Esophagus squamous epithelium (tissue), 5 donors: ENCODE measurements at places on chromosomes 3 and 15. TPM values are rescaled to one million over a fixed set of nuclear protein-coding genes. Genes with fewer than 3 reads are reported as not detected.

Gene CASR
- 0.19 TPM for total RNA-seq

Gene TEX55
- not detected for total RNA-seq

Gene OCA2
- 5.5 TPM for total RNA-seq

Gene CELSR3
- 0.34 TPM for total RNA-seq

Gene SYNPR
- not detected for total RNA-seq
